T-helper 2 cell (primary cell): ENCODE measurements at places on chromosomes 11 and 22.
A peak's percentile ranks its signal among the peaks of the same experiment; 100 is the strongest.

- no peak for DNase-seq
These were observed 48.0 kb downstream of the FLI1 start for GRCh38 chr11:128741916-128742315.

- DNase-seq: no peak
These were observed 65.2 kb downstream of the DGCR2 start for GRCh38 chr22:19056951-19057401.

GRCh38 chr22:23058063-23058462 lies 12.3 kb upstream of the GNAZ start:
- DNase-seq: no peak

DNA sequence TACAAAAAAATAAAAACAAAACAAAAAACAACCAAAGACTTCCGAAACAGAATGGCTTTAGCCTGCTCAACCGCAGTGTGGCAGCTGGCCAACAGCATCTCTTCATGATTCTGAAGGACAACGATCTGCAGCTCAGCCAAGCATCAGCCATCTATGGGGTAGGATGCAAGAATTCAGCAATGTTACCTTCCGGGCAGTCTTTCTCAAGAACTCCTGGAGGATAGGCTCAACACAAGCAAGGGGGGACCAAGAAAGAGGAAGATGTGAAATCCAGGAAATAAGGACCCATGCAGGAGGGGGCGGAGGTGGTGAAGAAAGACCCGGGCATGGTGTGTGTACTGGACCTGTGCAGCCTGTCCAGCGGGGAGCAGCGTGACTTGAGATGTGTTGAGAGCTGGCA lies 3.5 kb upstream of the TSPO start:
- no peak for DNase-seq

GRCh38 chr11:57668434-57668782 lies 494 bp downstream of the ZDHHC5 start:
- no peak for DNase-seq

GRCh38 chr11:25992294-25992693 lies 339.6 kb upstream of the ANO3 start:
- no peak for DNase-seq

- no peak for DNase-seq
These were observed 10.1 kb upstream of the ACR start for GRCh38 chr22:50727678-50728522.

- no peak for DNase-seq
These were observed 345.4 kb upstream of the KIRREL3 start for GRCh38 chr11:127345819-127346459.

GRCh38 chr11:119678351-119678750 lies 50.6 kb downstream of the NECTIN1 start:
- no peak for DNase-seq

GRCh38 chr11:69259096-69259495 lies 34.9 kb upstream of the MYEOV start:
- no peak for DNase-seq

DNA sequence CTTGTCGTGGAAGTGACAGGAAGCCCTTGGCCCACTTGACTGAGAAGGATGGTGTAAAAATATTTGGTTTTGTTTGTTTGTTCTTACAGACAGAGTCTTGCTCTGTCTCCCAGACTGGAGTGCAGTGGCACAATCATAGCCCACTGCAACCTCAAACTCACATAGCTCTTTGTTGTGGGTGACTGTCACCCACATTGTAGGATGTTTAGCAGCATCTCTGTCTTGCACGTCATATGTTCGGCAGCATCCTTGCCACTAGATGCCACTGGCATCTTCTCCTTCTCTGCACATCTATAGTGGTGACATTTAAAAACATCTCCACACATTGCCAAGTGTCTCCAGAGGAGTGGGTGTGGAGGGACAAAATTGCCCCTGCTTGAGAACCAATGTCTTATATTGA lies 56.8 kb downstream of the PRR5L start:
- DNase-seq: peak; percentile 91

DNA sequence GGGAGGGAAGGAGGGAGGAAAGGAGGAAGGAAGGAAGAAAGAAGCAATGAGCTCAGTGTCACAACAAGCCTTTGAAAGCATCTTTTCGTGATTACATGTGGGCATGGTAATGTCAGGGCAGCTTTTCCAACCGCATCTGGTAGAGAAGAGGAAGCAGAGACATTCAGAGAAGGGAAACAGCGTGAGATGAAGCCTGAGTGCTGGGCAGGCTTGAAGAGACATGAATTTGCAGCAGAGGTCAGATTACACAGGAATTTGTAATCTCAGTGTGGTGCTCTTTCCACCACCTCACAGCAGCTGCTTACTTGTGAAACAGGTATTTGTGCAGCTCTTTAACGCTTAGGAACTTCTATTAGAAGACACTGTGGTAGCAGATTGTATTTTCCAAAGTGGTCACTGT lies 289.5 kb upstream of the C11orf87 start:
- no peak for DNase-seq

DNA sequence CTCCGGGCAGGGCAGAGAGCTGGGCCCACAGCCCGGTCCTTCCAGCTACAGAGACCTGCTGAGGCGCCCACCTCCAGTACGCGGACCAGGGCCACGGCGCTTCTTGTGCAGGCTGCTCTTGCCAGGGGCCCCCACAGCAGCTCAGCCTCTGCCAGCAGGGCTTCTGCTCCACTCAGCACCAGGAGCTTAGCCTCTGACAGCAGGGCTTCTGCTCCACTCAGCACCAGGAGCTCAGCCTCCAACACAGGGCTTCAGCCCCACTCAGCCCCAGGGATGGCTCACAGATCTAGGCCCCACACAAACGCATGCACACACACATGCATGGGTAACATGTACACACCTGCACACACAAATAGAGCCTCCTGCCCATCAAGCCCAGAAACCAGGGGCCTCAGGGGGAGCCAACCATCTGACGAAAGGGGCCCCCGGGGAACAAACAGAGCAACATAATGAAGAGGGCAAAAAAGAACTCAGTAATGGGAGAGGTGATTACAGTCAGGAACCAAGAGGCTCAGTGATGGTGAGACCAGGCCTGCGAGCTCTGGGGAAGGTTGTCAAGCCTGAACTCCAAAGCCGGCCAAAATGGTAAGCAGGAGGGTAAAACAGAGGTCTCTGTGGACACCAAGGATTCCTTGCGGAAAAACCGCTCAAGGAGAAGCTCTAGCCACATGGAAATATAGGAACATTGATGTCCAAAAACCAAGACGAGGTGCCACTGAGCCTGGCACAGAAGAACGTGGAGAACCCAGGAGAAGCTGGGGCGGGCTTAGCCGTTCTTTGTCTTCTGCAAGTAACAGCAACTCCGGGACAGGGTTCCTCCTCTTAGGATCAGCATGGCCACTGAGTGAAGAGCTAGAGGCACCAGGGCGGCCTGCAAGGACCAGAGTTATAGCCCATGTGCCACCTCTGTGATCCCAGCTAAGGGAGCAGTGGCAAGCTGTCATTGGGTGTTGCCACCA lies 46.5 kb downstream of the GNB1L start:
- DNase-seq: no peak

- no peak for DNase-seq
These were observed 8.4 kb downstream of the HYOU1 start for GRCh38 chr11:119048644-119049043.

GRCh38 chr11:116255321-116255953 lies 517.4 kb downstream of the BUD13 start:
- no peak for DNase-seq

DNA sequence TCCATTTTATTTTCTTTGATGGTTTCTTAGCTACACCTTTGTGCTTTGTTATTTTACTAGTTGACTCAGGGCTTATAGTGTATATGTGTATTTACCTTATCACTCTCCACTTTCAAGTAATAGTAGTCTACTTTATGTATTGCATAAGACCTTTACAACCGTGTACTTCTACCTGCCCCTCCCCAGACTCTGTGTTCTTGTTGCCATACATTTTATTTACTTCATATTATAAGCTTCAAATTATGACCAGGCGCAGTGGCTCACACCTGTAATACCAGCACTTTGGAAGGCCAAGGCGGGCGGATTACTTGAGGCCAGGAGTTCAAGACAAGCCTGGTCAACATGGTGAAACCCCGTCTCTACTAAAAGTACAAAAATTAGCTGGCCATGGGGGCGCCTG lies 28.2 kb upstream of the CTSD start:
- DNase-seq: no peak

- no peak for DNase-seq
These were observed 13.3 kb downstream of the ZDHHC5 start for GRCh38 chr11:57681168-57681567.

DNA sequence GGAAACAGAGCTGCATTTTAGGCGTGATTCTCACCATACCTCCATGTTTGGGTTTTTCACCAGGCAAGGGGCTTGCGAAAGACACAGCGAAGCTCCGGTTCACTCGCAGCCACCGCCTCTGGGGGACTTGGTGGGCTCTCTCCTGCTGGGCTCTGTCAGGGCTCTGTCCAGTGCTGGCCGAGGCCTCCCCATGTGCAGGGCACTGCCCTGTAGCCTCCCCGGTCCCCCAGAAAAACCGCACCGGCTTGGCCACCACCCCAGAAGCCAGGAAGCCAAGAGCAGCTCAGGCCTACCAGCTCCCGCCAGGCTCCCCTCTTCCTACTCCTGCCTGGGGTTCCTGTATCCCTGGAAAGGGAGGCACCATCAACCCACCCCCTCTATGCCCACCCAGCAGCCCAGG lies 151.5 kb downstream of the CTTN start:
- no peak for DNase-seq

DNA sequence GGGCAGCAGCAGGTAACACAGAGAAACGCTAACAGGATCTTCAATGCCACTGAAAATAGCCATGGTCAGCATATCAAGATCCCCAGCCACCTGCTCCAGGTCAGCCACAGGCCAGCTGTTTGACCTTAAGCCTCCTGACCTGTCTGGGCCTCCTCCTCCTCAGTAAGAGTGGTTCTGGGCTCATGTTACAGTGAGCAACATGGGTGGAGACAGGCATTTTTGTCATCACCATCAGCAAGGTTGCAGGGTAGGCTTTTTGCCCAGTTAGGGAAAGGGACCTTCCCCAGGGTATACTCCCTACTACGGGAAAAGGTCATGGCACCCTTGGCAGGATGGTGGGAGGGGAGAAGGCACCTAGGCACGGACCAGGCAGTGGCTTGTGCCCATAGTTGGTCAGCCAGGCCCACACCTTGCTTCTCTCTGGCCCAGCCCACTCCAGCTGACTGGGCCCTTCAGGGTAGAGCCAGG lies 131.8 kb upstream of the PARVA start:
- no peak for DNase-seq

GRCh38 chr22:35023692-35024363 lies 42.1 kb upstream of the ISX start:
- DNase-seq: peak; percentile 53

- DNase-seq: no peak
These were observed 63.1 kb downstream of the SOX6 start for GRCh38 chr11:16293204-16293681.

GRCh38 chr11:134727204-134727603 lies 315.2 kb upstream of the B3GAT1 start:
- no peak for DNase-seq

GRCh38 chr22:22397875-22398524 lies 110.5 kb downstream of the ZNF280B start:
- no peak for DNase-seq

- DNase-seq: no peak
These were observed 151.5 kb downstream of the CCDC34 start for GRCh38 chr11:27211370-27212127.

- DNase-seq: no peak
These were observed 221.3 kb downstream of the INSC start for GRCh38 chr11:15336021-15336420.

DNA sequence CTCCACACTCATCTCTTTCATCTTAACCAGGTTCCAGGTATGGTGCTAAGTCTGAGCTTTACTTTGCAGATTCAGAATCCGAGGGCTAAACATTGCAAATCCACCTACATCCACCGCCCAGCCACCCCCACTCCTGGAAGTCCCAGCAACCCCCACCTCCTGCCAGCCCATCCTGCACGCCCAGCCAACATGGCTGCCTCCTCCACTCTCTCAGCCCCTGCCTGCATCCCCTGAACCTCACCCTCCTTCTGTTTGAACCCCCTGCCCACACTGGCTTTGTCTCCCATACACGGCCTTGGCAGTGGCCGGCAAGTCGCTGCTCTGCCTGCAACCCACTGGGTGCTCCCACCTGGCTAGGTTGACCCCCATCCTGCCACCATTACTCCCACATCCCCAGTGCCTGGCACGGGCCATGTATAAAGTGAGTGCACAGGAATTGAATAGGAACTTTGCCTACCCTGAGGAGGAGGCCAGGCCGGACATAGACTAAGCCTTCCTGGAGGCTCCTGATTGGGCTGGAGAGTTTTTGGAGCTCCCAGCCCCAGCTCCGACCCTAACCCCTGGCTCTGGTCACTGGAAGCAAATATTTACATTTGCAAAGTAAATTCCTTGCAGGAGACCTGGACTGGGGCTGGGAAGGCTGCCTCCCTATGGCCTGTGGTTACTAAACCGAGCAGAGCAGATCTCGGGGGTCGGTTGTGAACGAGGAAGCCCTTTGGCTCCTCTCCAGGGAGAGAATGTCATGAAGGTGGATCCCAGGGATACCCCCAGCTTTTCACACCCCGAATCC lies 14.4 kb downstream of the EMID1 start:
- no peak for DNase-seq

GRCh38 chr11:32255841-32256240 lies 165.0 kb downstream of the RCN1 start:
- DNase-seq: no peak

- no peak for DNase-seq
These were observed 533.6 kb upstream of the API5 start for GRCh38 chr11:42778193-42778592.

GRCh38 chr22:42280140-42280539 lies 9.7 kb upstream of the TCF20 start:
- no peak for DNase-seq

DNA sequence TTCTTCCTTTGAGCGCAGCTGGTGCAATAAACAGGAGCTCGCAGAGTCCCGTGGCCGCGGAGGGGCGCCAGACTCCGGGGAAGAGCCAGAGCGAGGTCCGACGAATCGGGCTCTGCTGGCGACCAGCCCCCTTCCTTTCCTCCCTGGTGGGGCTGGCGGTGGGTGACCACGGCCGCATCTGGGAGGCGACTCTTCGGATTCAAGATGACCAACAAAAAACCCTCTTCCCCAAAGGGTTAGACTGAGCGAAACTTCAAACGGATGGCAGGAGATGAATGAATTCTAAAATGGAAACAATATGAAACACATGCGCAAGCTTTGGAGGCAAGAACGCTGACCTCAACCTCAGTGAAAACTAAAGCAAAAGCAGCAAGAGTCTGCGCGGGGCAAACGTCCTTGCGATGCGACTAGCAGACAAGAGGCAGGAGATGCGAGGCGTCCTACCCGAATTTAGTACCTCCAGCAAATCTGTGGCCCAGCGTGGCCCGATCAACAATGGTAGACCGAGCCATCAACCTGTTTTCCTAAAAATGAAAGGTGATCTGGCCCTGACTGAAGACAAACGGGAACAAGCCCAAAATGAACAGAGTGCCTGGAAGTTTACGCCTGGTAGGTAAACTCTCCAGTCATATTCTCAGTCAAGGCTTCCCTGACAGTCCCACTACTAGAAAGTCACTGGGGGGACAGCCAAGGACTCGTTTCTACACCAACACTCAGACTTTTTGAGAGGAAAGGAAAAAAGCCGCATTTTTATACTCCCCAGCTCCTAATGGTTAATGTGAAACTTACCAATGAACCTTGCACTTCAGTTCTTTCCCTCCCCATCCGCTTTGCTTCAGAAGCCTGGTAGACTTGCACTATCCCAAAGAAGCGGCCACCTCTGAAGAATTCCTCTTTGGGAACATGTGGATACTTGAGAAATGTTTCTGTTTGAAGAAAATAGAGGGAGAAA lies 11.6 kb downstream of the MMP3 start:
- no peak for DNase-seq

- DNase-seq: no peak
These were observed 1079.7 kb upstream of the TENM4 start for GRCh38 chr11:80520507-80520887.
